Stimulated activated CD8-positive, alpha-beta memory T cell treated with anti-CD3 and anti-CD28 coated beads, Interleukin-7, amount 100 ng/mL, for 24 hours (primary cell): ENCODE measurements at places on chromosomes 2 and 18.
A peak's percentile ranks its signal among the peaks of the same experiment; 100 is the strongest.

DNA sequence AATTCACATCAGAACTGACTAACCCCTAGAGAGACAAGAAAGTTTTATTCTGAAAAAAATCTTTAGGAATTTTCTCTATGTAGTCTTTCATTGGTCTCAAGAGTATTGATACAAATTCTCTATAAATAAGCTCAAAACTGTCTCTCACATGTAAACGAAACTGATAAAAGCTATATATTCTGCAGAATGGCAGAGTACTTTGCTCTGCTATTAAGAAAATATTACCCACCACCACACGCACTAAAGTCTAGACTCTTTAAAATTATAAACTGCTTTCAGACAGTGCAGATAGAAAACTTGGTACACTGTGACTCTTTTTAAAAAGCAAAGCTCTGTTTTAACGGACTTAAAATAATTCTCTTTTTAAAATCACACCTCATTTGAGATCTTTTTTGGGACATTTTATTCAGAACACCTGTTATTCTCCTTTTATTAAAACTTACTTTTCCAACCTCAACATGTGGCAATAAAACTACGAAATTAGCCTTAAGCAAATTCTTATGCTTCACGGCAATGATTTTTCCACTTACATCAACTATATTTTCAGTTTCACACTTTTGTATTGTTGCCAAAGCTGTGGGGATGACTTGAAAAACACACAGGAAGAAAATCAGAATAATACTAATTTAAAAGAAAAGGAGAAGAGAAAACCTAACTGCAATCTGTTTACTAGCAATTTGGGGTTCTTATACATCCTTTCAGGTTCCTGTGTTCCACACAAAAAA, 58.0 kb downstream of the CCDC88A start:
- no peak for DNase-seq

- no peak for DNase-seq
Measured at GRCh38 chr2:126177479-126177878, 478.5 kb upstream of the GYPC start.

GRCh38 chr2:124662946-124663644, 638.0 kb downstream of the CNTNAP5 start:
- no peak for DNase-seq

- no peak for DNase-seq
Measured at GRCh38 chr2:203105996-203106395, 91.3 kb downstream of the NBEAL1 start.

DNA sequence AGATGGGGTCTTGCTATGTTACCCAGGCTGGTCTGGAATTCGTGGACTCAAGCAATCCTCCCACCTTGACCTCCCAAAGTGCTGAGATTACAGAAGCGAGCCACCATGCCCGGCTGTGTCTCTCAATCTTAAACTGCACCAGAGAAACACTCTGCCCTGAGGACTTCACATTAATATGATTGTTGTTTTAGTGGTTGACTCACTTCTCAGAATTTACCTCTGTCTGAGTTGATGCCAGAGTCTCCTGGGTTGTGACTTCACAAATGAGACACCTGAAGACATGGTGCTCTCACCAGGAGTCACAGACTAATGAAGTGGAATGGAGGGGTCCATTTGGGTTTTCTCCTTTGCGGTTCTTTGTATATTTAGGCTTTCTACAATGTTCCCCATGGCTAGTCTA, 61.0 kb upstream of the TGIF1 start:
- no peak for DNase-seq

GRCh38 chr2:64826703-64827102, 162.5 kb upstream of the SLC1A4 start:
- no peak for DNase-seq

GRCh38 chr2:152240559-152241231, 65.1 kb upstream of the STAM2 start:
- no peak for DNase-seq

DNA sequence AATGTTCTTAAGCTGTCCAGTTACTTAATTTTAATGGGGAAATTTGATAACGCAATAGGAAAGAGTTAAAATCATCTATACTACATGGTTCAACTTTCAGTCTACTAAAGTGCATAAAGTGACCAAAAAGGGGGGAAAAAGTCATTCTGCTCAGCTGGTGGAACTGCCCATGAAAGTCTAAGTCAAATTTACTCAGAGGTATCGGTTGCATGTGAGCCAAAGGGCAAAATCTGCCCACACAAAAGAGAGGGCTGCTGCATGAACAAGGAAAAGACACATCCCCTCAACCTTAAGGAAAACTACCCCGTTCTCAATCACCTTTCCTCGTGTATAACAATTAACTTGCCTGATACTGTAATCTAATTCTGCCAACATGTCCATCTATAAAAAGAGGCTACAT, 126.1 kb downstream of the TCF4 start:
- no peak for DNase-seq

- peak; percentile 77 for DNase-seq
Measured at GRCh38 chr2:216034065-216034464, 20.7 kb upstream of the MREG start.

DNA sequence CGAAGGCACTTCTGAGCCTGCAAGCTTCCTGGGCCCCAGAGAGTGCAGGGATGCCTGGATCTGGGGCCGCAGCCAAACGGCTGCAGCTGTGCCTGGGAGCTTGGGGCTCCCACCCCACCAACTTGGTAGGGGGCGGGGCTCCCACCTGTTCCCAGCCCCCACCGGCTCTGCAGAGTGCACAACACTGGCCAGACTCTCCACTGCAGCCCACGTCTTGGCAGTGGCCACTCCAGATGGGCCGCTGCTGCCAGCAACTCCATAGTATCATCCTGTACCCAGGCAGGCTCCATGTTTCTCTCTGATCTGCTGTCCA, 9.9 kb downstream of the DYSF start:
- no peak for DNase-seq

DNA sequence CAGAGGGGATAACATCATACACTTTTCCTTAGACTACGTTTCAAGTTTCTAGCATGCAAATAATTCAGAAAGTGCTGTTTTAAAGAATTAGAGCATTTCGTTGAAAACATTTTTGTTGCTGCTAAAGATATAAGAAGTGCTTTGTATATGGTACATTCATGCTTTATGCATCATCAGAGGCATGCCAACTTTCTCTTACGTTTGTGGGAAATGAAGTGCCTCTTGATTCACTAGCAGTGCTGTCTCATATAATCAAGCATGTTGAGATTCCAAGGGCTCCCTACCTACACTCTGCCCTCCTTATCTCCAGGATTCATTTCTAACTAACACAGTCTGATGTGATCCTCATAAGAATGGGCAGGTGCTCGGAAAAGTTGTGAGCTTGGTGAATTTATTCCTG, 748.6 kb upstream of the DDX18 start:
- no peak for DNase-seq

GRCh38 chr2:68907920-68908253, 36.7 kb upstream of the BMP10 start:
- no peak for DNase-seq

GRCh38 chr2:134232868-134233727, 20.8 kb upstream of the MGAT5 start:
- DNase-seq = no peak

DNA sequence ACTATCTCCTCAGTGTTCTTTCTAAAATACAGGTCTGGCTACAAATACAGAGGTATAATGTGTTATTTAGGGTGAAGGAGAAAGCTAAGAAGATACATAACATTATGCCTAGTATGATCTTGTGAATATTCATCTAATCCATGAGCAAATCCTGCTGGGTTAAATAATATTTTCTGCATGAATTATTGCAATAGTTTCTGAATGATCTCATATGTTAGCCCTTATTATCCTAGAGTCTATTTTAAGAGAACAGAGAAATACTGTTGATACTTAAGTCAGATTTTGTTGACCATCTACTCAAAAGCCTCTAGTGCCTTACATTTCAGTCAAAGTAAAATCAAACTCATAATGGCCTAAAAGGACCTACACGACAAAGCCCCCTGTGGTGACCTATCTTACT, 382.3 kb downstream of the FIGN start:
- no peak for DNase-seq

DNA sequence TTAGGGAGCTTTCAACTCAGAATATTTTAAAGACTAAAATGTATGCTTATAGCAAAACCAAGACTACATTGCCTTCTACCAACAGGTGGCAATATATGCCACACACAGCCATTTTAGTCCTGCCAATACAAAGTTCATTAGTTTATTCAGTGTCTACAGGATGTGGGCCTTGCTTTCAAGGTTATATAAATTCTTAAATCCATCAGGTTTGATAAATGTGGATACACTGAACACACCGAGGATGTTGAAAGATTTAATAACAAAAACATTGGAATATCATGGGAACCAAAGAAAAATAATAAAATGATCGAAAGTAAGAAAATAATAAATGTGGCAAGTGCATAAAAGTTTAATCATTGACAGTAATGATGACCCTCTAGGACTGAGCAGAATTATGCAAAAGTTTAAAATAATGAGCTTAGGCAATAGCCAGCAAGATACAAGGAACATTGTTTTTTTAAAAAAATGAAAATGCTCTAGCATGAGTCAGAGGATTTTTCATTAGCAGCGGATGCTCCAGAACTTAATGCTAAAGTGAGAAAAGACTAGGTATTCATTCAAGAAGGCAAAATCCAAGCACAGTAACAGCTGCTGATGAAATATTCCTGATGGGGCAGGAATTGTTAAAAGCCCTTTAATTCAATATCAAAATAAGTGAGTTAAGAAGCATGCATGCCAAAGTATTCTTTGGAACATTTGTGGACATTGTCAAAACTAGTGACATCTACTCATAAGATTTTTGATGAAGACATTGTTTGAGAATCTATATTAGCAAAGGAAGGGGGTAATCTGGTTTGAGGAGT, 14.2 kb downstream of the SCN9A start:
- no peak for DNase-seq

GRCh38 chr2:45293182-45293581, 283.9 kb upstream of the SIX2 start:
- DNase-seq = no peak

DNA sequence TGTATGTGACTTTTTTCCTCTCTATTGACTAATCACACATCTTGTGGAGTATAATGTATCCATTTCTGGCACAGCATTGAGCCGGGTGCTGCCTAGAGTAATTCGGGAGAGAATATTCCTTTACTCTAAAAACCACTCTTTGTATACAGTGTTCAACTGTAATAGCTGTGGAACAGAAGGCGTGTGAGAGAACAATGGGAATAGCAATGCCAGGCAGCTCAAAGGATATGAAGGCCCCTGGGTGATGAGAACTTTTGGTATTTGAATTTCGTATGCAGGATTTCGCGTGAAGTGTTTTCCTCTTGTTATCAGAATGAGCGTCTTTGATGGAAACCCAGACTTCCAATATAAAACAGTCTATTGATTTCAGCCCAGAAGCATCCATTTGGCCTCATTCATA, 84.6 kb upstream of the MAP3K20 start:
- DNase-seq = no peak

DNA sequence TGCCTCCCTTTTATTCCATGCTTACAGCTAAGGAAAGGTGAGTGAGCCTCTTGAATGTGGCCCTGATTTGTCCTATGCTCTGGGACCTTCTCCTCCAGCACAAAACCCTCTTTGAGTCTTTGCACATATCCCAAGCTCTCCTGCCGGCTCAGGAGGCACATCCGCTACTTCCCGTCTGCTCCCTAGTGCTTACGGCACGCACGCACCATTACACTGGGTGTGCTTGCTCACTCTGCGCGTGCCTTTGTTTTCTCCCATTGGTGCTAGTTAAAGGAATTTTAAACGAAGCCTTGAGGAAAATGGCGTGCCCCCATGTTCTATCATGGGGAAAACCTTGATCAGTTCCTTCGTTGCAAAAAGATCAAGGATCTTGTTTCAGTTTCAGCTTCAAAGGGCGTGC, 7.9 kb upstream of the DGKD start:
- DNase-seq = no peak

- DNase-seq = no peak
Measured at GRCh38 chr2:191777351-191777750, 69.5 kb downstream of the CAVIN2 start.

DNA sequence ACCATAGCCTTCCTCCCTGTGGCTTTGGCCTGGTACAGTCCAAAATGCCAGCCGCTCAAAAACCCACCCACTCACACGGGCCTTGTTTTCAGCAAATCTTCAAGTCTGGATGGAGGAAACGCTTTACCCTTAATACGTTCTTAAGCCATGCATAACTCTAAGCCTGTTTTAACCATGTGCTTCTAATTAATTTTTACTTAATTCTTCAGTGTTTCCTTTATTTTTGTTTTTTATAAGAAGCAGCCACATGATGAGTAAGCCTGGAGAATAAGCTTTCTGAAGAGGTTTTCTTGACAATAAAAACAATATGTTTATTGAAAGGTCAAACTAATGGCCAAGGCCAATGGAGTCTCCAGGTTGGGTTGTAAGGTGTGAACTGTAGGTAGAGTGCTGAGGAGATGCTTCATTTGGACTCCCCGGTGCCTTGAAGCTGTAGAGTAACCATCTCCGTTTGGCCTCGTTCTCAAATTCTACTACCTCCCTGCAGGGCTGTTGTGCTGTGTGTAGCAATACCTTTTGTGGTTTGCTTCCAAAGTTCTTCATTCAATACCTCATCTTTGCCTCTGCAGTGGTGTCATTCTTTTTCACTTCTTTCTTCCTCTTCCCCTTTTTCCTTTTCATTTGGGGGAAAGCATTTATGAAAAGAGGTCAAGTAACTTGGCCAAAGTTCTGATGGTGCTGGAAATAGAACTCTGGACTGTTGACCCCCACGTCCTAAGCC, 113.7 kb downstream of the PRKCE start:
- DNase-seq = no peak

DNA sequence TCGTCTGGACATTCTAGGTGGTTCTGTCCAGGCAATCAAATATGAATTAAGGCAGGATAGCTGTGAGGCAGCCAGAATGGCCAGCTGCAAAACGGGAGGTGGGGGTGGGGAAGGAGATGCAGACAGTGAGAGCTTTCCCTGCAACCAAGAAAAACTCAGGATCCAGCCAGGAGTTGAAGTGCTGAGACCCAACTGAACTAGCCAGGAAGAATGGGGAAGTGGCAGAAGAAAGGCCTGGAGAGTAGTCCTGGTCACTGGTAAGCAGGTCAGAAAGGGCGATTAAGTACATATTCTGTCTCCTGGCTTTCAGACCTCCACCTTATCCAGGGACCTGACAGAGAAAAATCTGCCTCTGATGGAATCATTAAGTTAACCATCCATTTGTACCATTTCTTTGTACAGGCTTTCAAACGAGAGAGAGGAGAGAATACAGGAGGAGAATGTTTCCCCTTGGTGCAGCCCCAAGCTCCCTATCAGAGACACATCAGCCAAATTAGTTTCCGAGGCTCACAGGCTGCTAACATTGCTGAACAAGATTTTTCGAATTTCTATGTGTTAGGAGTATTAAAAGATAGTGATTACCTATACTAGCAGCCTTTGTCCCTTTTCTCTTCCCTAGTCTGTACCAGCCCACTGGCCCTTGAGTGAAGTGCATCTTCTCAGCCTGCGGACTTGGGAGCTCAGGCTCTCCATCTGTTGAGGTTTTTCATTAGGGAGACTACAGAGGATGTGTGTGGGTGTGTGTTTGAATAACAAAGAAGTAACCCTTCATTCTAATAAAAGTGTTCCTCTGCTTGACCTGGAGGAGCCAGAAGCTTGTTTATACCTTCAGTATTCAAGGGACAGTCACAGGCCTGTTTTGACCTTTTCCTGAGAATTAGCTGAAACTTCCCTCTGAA, 12.5 kb upstream of the HOXD1 start:
- no peak for DNase-seq
